ENCODE measurements at places on chromosomes 6 and 20. TPM values are rescaled to one million over a fixed set of nuclear protein-coding genes. Genes with fewer than 3 reads are reported as not detected.

Gene MYLK2
- total RNA-seq = not detected

Gene HUS1B
- 0.55 TPM for total RNA-seq

Gene EPHA7
- total RNA-seq = not detected

Gene POPDC3
- total RNA-seq = 20.1 TPM

Gene TJAP1
- total RNA-seq = 29.0 TPM

Gene TNFRSF6B
- 619 TPM for total RNA-seq

Gene FAM209A
- total RNA-seq = not detected

Gene SLC22A2
- total RNA-seq = not detected

Gene PPP1R3G
- total RNA-seq = 0.04 TPM

Gene ERVFRD-1
- not detected for total RNA-seq

Gene GPR63
- 1.7 TPM for total RNA-seq

Gene DLK2
- total RNA-seq = 47.8 TPM

Gene SEL1L2
- not detected for total RNA-seq

Gene HLA-DQA1
- not detected for total RNA-seq

Gene TRIM15
- not detected for total RNA-seq

Gene SPATA25
- total RNA-seq = not detected

Gene KCNS1
- 0.91 TPM for total RNA-seq

Gene OPRM1
- total RNA-seq = not detected

Gene MLIP
- total RNA-seq = not detected

Gene OR2B6
- not detected for total RNA-seq

Gene CALHM4
- not detected for total RNA-seq

Gene EDN3
- total RNA-seq = not detected

Gene PRPH2
- not detected for total RNA-seq

Gene TBXT
- not detected for total RNA-seq

Gene WFDC13
- not detected for total RNA-seq

Gene BNIP5
- not detected for total RNA-seq

Gene TSBP1
- total RNA-seq = not detected
